Activated B cell treated with CpG ODN at 0.5 μM for 24 hours (primary cell): ENCODE measurements at places on chromosomes 1 and 21.

- DNase-seq: no peak
Observed at GRCh38 chr1:76542359-76542758, 324.9 kb upstream of the ST6GALNAC5 start.

DNA sequence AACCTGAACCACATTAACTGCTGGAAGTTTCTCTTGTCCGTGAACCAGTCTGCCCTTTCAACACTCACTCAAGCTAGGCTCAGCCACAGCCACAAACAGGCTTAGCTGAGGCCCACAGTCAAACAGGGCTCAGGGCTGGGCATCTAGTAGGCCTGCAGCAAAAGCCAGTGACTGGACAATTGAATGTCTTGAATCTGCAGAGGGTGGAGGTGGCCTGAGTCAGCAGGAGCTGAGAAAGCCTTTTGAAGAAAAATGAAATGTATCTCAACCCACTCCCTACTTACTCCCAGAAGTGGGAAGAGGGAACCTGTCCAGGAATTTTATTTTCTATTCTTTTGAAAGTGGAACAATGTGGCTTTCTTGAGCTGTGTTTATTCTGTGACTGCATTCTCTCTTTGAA lies 95.4 kb downstream of the PTPRU start:
- no peak for DNase-seq

DNA sequence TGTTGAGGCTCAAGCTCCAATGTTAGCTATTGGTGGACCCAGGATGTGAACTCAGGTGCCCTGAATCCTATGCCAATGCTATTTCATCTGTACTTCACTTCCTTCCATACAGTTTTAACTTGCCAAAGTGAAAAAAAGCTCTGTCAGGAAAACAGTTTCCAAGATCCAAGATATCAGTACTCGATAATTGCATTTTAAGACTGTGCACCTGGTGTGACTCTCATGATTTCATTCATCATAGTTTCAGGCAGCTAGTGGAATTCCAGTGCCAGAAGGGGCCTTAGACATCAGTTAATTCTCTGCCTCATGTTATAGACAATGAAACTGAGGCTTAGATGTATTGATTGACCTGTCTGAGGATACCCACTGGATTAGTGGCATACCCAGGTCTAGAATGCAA lies 26.5 kb upstream of the LEPR start:
- no peak for DNase-seq

- DNase-seq: no peak
Observed at GRCh38 chr1:171740356-171740863, 1.5 kb downstream of the VAMP4 start.

DNA sequence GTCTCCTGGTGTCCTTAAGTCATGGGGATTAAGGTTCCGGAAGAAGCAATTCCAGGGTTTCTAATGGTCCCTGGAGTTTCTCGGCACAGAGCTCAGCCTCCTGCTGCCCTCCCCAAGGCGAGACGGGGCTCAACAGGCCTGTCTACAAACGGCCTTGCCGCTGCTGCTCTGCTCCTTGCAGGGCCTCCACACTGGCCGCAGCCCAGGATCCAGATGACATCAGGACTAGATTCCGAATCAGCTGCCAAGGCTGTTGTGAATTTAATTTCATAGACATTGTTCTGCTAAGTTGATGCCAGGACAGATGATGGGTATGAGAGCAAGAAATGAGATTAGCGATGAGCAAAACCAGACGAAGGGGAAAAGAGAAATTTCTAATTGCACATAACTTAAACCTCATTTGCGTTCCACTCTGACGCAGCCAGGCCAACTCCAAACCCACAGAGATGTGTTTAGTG lies 103.6 kb upstream of the BACE2 start:
- DNase-seq: no peak
